Non-pigmented ciliary epithelial cell (primary cell): ENCODE measurements at places on chromosomes 11 and 22.

DNA sequence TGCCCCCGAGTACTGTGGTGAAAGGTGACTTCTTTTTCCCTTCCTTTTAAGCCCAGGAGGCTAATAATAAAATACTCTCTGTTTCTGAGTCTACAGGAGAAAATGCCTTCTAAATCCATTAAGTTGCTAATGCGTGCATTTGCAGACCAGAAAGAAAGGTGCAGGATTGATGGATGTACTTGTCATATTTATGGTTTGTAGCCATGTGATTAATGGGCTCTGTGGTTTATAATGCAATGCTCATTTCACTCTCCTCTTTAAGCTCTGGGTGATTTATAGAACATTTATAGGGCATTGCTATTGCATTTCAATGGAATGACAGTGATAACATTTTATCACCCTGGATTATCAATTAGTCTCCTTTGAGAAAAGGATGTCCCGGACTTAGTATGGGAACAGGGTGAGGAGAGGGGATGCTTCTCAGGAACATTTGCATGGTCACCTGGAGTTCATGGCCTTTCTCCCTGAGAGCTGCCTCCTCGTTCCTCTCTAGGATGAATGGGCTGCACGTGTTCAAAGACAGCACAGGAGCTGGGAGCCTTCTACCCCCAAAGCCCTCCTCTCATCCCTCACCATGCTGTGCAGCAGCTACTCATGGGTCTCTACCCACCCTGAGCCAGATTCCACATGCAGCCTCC is 82.8 kb upstream of the HMGXB4 start:
- DNase-seq, result no peak

DNA sequence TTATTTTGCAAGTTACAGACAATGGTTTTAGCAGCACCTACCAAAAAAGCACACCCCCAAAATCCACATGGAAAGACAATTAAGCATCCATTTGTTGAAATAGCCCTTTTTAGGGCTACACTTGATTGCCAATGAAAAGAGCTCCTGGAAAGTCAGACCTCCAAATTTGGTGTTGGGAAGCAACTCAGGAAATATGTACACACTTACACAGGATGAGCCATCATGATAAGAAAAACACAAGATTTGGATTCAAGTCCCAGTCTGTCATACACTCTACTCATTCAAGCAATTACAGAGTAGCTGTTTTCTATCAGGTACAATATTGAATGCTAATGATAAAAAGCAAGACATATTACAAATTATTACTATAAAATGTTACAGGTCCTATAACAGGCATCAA is 31.5 kb downstream of the FAM168A start:
- DNase-seq, result no peak

- DNase-seq, result no peak
Measured at GRCh38 chr11:32318071-32319055, 117.0 kb downstream of the WT1 start.

GRCh38 chr11:22869325-22869724 is 9.1 kb upstream of the CCDC179 start:
- DNase-seq, result no peak

DNA sequence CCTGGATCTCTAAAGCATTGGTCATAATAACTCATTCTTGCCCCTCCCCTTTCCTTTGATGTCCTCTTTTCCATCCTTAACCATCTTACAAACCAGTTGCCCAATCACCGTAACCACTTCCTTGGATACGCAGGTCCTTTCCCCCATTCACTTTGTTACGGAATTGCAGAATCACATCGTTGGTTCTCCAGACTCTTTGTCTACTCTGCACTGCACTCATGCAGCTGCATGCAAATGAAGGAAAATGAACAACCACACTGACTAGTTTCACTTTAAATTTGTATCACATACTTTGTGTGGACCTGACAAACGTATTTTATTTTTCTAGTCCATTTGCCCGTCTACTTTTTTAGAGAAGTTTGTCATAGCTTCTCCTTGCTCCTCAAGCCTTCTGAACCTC is 69.9 kb downstream of the SLC5A12 start:
- DNase-seq, result no peak

DNA sequence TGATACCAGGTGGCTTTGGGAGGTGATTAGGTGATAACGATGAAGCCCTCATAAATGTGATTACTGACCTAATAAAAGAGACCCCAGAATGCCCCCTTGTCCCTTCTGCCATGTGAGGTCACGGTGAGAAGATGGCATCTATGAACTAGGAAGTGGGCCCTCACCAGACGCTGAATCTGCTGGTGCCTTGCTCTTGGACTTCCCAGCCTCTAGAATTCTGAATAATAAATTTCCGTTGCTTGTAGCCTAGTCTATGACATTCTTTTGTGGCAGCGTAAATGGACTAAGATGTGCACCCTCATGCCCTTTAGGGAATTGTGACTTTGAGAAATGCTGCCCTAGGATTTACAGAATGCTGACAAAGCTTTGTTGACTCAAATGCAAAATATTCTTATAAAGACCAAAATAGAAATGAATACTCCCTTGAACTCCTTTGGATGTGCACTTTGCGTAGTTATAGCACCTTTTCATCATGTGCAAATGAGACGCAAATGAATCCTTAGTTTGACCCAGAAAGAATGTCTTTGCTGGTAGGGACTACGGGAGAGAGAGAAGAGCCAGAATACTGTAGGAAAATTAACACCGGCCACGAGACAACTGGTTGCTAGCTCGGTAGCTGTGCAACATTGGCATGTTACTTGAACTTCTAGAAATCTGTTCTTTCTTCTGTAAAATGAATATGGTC is 24.8 kb upstream of the EHF start:
- no peak for DNase-seq

- no peak for DNase-seq
Measured at GRCh38 chr11:120884154-120885020, 139.5 kb upstream of the TBCEL start.

DNA sequence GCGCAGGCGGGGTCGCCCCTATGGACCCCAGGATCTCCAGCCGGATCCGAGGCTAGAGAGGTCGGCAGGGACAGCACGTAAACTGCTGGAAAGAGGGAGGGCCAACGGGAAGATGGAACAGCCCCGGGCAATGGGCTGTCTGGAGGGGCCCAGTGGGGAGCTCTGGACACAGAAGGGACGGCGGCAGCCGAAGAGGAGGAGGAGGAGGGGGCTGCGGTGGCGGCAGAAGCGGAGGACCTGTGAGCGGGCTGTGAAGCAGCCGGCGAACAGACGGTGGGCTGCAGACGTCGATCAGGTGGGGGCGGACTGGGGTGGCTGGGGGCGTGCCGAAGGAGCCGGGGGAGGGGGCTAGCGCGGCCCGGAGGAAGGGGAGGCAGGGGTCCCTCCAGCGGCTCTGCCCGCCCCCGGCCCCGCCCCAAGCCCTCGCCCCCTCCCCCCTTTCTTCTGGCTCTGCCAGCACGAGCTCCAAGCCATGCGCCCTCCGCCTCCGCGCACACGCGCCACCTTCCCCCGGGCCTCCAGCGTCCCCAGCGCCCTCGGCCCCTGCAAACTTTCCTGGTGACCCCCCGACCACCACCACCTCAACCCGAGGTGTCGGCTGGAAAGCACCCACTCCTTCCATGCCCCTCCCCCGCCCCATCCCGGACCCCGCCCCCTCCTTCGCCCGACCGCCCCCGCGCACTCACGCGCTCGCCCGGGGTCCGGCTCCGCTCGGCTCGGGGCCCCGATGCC is 432 bp downstream of the TNKS1BP1 start:
- no peak for DNase-seq

GRCh38 chr11:122775675-122776271 is 62.5 kb upstream of the CRTAM start:
- no peak for DNase-seq

- no peak for DNase-seq
Measured at GRCh38 chr11:15723966-15724365, 609.2 kb downstream of the INSC start.

DNA sequence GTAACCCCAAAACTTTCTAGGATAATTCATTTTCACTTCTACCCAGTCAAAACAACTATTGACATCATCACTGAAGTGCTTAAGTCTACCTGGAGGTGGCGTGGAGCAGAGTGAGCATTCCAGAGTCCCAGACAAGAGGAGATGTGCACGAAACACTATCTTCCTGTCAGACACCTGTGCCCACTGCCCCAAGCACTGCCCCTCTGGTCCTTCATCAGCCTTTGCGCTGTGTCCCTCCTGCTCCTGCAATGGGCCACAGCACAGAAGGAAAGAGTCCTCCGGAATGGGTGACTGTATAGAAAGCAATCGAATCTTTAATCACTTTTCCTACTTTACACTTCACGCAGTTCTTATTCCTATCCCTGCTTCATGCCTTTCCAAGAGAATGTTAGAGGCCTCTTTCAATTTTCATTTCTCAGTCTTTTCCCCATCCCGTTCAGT is 512 bp upstream of the GRIA4 start:
- DNase-seq, result no peak

DNA sequence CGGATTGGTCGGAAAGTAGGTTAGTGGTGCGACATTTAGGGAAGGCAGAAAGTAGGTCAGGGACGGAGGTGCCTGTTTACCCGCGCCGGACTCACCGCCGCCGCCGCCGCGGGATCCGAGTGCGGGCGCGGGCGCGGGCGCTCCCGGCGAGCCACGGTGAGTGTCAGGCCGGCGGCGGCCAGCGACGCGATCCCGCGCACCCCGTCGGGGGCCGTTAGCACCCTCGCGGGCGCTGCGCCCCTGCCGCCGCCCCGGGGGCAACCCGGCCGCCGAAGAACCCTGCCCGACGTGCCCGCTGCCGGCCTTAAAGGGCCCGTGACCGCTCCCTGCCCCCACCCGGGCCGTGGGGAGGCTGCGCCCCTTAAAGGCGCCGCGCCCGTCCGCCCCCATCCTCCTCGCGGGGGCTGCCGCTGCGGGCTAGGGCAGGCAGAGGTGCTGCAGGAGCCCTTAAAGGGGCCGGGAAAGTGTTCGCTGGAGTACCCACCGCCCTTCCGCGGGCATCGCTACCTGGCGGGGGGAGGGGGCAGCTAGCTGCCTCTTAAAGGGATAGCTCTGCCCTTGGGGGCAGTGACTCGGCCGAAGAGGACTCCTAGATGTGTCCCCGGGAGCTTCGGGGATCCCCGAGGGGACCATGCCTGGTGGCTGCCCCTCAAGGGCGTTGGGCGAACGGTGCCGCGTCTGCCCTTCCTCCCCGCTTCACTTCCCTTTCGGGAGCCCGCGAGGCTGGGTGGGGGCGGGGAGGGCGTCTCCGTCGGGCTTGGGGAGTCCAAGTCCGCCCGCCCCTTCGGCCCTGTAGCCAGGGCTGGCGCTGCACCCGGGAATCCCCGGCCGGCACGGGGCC is at the start of gene BMAL1:
TSS of gene BMAL1 (plus strand) at position 23 of the 841 bp plus-strand sequence. CDS start 76,519 bp downstream, outside the sequence.
- DNase-seq, result no peak

DNA sequence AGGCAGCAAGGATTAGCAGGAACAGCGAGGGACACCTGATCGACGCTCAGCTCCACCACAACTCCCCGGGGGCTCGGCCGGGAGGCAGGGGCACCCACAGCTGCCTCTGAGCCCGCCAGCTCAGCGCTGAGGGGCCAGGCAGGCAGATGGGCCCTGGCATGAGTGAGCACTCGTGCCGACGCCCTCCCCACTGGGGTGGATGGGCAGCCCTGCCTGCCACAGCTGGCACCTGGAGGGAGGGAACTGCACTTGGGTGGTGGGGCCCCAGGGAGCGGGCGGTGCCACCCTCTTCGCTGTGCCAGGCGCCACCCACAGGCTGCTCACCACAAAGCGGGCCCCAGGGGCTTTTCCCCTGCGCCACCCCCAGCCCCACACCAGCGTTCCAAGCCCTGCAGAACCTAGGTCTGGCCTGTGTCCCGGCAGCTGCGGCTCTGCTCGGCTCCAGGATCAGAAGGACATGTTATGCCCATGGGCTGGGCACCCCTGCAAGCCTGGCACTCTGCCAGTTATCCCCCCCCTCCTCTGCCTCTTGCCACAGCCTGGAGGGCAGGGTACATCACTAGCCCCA is 28.8 kb downstream of the WNT7B start:
- no peak for DNase-seq

- DNase-seq, result no peak
Measured at GRCh38 chr22:23395530-23396361, 184.3 kb downstream of the IGLL1 start.

GRCh38 chr11:76469141-76469540 is 24.3 kb downstream of the EMSY start:
- DNase-seq, result no peak

DNA sequence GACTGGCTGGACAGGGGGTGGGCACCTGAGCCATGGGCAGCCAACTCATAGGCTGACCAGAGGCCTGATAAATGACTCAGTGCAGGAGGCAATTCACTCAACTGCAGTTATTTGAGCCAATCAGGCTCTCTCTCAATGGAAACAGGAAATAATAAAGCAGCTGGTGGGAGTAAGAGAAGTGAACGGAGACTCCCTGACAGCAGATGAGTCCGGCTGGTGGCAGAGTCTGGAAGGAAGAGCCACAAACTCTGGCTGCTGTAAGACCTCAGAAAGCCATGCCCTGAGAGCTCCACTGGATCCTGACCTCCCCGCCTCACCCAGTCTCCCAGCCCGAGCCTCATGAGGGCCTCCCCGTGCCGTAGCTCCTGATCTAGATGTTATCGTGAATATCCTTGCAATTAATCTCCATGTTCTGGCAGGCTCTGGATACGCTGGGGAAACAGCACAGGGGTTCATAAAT is 69.8 kb downstream of the TRIM29 start:
- DNase-seq, result no peak

GRCh38 chr22:49685116-49685515 is 142.6 kb downstream of the BRD1 start:
- DNase-seq, result no peak

- DNase-seq, result no peak
Measured at GRCh38 chr11:96333191-96333719, 9.7 kb downstream of the MAML2 start.

DNA sequence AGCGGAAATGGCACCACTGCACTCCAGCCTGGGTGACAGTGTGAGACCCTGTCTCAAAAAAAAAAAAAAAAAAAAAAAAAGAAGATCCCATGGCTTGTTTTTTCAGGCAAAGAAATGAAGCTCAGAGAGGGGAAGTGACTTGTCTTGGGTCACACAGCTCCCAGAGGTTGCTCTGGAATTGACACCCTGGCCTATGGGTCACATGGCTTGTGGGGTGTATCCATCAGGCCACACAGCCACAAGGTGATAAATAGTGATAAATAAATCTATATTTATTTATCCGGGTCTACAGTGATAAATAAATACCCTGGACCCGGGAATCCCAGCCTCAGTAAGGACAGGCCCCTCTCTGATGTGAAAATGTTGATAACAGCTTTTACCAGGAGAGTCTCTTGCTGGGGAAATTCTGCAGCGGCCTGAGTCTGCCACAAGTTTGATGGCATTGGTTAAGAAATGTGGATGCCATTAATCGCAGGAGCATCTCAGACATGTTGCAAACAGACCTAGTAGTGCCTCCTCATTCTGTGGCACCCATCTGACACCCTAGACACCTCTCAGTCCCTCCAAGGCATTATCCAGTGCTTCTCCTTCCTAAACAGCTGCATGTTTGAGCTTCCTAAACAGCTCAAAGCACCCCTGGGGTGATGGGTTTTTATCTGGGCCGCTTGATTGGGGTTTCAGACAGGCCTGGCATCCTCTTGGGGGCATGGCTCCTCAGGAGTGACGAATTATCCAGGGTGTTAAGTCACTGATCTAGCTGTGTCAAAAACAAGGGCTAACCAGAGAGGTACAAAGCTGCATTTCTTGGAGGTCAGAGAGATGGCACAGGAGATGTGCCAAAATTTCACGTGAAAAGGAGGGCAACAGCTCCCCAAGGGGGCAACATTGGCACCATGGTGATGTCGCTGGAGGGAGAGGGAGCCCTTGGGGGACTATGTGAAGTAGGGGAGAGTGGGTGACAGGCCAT is 1.9 kb upstream of the EMID1 start:
- DNase-seq, result no peak
